ENCODE measurements at places on chromosomes 7 and 10. TPM values are rescaled to one million over a fixed set of nuclear protein-coding genes. Genes with fewer than 3 reads are reported as not detected.

Gene ZMIZ2
- polyA plus RNA-seq = 23.9 TPM

Gene CAV1
- polyA plus RNA-seq = 547 TPM

Gene KNDC1
- 0.49 TPM for polyA plus RNA-seq

Gene RBP3
- polyA plus RNA-seq = not detected

Gene JAKMIP3
- 3.1 TPM for polyA plus RNA-seq

Gene TSPAN12
- 0.41 TPM for polyA plus RNA-seq

Gene SFXN4
- polyA plus RNA-seq = 39.3 TPM

Gene MSS51
- polyA plus RNA-seq = 0.47 TPM

Gene ANK3
- polyA plus RNA-seq = 0.56 TPM

Gene CTBP2
- polyA plus RNA-seq = 74.9 TPM

Gene CARD11
- polyA plus RNA-seq = 1.1 TPM

Gene DMBT1
- polyA plus RNA-seq = 0.01 TPM

Gene ADARB2
- not detected for polyA plus RNA-seq

Gene TMEM26
- polyA plus RNA-seq = 0.03 TPM

Gene CABCOCO1
- polyA plus RNA-seq = 0.54 TPM

Gene AIFM2
- polyA plus RNA-seq = 36.1 TPM

Data from A549 (cell line).